ENCODE measurements at places on chromosomes 12 and 14. TPM values are rescaled to one million over a fixed set of nuclear protein-coding genes. Genes with fewer than 3 reads are reported as not detected.

- no peak overlapping the region for H3K27ac ChIP-seq
- no peak overlapping the region for H3K4me3 ChIP-seq
- H3K27me3 ChIP-seq: no peaks in the 10 kb centered on the region
- no peaks in the 10 kb centered on the region for H3K4me1 ChIP-seq
Observed at GRCh38 chr12:93989949-93990348, 158.4 kb upstream of the PLXNC1 start.

DNA sequence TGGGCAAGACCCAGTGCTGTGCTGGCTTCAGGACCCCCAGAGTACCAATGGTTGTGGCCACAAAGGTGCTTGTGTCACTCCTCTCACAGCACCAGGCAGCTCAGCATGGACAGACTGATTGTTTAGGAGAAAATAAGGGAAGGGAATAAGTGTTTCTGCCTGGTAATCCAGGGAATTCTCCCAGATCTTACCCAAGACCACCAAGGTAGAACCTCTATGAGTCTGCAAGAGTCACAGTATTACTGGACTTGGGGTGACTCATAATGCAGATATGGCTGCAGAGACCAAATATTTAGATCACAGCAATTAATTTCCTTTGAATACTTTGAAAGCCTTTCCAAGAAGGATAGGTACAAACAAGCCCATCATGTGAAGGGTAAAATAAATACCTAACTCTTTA is 1178.3 kb upstream of the FLRT2 start:
- DNase-seq: no peak
- H3K36me3 ChIP-seq: no peaks in the 10 kb centered on the region
- no peak overlapping the region for H3K27ac ChIP-seq
- H3K4me1 ChIP-seq: no peaks in the 10 kb centered on the region
- H3K27me3 ChIP-seq: no peaks in the 10 kb centered on the region

TAOK3 gene
- 57.5 TPM for total RNA-seq

IL22 gene
- not detected for total RNA-seq

TAS2R43 gene
- 4.9 TPM for total RNA-seq

Measured in tibial nerve (tissue), 4 donors.